NCI-H1105 (cell line): ENCODE measurements at places on chromosomes 12 and 14.

GRCh38 chr12:104767261-104767660 lies 190.8 kb downstream of the SLC41A2 start:
- no peak for DNase-seq

DNA sequence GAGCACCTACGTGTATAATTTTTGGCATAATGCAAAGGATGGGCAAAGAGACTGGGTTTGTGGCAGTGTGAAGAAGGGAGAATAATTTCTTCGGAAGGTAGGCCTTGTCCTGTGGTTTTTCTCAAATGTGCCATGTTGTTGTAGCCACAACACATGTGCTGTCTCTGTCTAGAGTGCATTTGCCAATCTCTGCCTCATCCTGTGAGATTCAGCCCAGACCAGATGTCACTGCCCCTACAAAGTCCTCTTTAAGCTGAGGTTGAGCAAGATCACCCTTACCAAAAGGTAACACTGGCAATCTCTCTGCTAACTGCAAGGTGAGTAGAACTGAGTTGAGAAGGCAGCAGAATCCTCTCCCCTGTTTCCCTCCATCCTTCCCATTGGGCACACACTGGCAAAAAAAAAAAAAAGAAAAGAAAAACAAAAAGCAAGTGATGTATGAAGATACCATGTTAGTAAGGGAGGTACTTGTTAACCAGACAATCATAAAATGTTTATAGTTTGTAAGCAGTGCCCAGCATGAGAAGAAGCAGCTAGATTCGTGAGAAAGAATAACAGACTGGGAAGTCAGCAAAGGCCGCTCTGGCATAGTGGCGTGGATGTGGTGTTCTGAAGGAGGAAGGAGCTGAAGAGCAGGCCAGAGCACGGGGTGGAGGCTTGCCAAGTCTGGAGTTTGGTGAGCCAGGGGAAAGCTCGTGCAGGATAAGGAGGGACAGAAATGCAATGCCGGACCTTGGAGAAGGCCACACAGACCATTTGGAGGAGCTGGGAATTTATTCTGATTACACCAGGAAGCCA lies 18.9 kb downstream of the DYRK2 start:
- DNase-seq: no peak

DNA sequence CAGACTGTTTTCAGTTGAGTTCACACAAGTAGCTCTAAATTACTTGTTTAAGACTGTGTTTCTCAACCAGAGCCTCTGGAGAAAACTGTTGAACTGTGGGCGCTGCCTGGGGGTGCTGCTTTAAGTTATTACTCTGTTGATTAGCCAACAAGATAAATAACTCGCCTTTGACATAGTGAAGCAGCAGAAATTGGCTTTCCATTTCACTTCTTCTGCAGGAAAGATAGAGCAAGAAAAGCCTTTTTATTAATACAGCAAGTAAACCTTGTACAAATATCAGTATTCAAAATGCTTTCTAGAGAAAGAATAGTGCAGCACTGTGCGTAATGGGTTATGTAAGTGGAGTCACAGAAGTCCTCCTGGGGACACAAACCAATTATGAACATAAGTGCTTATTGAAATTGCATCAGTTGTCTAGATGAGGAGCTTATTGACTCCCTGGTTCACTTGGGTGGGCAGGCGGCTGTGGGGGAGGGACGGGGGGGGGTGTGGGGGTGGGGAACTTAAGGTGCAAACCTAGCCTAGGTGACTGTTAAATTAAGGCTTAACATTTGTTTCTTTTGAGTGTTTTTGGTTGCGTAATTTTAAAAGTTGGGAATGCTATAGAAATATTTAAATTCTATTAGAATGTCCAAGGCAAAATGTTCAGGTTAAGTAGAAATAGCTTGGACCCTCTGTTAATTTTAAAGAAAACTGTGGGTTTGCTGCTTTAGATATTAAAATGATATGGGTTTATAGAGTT lies 6.3 kb downstream of the FRS2 start:
- peak; percentile 1 for DNase-seq

DNA sequence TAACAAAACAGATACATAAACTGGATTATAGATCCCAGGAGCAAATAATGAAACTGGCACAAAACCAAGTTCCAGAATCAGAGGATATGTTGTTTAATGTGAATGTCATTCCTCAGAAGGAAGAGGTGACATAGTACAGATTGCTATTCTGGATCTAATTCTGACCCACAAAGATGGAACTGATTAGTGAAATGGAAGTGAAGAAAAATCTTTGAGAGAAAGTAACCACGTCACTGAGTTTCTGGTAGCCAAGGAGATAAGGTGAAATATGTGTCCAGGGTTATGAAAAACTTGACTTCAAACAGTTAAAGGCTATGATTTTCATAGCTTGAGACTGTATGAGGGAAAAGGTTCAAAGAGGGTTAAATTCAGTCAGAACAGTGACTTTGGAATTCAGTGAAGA lies 8.3 kb downstream of the OR10AD1 start:
- DNase-seq: no peak

DNA sequence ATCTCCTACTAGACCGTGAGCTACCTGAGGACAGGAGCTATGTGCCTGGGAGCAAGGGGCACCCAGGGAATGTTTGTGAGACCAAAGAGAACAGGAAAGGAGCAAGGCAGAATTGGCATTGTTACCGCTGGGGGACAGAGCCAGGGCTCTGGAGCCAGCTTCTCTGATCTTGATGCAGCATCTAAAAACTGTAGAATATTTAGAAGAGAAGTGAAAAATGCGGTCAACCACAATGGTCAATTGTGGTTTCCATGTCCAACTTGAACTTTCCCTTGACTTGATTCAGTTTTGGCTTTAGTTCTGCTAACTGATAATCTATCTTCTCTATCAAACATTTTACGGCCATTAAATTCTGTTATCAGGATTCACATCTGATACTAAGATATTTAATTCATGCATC lies 201.2 kb downstream of the ANO4 start:
- no peak for DNase-seq

GRCh38 chr12:127051139-127051538 lies 1215.8 kb upstream of the TMEM132C start:
- DNase-seq: no peak

DNA sequence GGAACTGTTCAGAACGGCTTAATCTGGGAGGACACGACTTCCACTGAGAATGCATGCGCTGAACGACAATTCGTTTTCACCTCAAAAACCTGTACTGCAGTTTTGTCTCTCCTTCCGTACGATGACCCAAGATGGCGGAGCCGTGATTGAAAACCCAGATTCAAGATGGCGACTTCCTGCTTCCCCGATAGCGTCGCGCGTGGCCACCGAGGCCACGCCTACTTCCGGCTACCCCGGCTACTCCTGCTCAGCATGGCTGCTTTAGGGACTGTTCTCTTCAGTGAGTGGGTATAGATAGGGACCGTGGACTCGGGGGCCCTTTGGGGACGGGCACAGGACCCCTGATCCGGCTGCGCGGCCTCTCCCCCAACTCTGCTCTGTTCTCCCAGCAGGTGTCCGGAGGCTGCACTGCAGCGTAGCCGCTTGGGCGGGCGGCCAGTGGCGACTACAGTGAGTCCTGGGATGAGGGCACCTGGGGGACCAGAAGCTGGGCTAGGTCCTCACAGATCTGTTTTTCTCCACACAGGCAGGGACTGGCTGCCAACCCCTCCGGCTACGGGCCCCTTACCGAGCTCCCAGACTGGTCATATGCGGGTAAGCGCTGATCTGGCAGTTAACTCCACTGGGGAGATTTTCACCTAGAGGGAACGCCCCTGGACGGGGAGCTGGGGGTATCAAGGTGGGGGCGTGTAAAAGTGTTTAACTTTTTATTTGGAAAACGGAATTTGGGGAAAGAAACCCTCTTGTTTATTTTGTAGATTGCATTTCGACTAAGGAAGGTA lies at the start of gene MRPL52:
TSS of gene MRPL52 (plus strand) at position 227 of the 782 bp plus-strand sequence. CDS start at position 253, 26 bp downstream.
- DNase-seq: peak; percentile 91

GRCh38 chr12:56286044-56286830 lies 13.9 kb downstream of the CS start:
- DNase-seq: no peak

- peak; percentile 27 for DNase-seq
These were observed 636 bp downstream of the DUSP6 start for GRCh38 chr12:89351489-89352241.

- DNase-seq: peak; percentile 41
These were observed 193.3 kb downstream of the PHETA1 start for GRCh38 chr12:111175396-111176094.

DNA sequence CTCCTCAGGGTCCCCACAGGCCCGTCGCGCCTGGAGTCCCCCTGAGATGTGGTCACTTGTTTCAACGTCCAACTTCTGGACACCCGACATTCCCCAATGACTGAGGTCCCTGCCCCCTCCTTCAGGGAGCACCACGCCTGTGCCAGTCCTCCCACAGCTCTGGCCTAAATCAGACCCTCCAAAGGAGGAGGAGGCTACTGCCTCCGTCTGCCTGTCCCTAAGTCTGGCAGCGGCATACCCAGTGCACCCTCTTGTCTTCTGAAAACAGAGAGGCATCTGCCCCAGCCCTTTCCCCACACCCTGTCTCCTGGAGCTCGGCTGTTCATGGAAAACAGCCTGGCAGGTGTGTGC lies 46.2 kb downstream of the TESC start:
- no peak for DNase-seq

DNA sequence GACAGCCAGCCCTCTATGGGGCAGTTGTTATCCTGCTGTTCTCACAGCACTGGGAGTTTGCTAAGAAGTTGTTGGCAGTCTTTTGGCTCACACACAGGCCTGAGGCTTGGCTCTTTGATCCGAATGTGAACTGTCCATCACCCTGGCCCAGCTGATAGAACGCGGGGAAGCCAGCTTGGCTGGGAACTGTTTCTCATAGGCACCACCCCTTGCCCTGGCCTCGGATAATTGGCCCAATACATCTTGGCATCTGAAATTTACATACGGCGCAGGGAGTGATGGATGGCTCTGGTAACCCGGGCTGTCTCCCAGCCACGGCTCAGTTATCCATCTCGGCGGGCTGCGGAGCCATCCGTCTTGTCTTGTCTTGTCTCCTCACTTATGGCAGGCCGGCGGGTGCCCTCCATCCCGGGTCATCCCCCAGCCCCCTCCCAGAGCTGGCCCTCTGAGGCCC lies 164.1 kb downstream of the PHETA1 start:
- DNase-seq: no peak

- no peak for DNase-seq
These were observed 63.1 kb downstream of the BBS10 start for GRCh38 chr12:76284816-76285750.

DNA sequence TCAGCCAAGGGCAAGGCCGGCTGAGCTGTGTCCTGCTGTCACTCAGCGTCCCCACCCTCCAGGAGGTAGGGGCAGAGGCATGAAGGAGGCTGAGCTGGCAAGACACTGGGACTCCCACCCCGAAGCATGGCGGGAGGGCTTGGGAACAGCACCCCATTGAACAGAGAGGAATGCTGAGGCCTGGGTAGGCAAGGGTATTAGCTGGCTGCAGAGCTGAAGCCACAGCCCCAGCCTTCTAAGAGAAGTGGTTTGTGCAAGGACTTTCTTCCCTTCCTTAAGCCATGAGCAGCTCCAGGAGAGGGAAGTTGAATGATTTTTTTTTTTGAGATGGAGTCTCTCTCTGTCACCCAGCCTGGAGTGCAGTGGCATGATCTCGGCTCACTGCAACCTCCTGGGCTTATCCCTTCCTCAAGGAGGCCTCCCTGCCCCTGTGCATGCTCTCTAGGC lies 6.6 kb upstream of the CFAP73 start:
- DNase-seq: no peak

- no peak for DNase-seq
These were observed 46.1 kb downstream of the PITPNM2 start for GRCh38 chr12:123104809-123105208.

GRCh38 chr12:95963096-95963495 lies 20.0 kb downstream of the AMDHD1 start:
- DNase-seq: no peak

DNA sequence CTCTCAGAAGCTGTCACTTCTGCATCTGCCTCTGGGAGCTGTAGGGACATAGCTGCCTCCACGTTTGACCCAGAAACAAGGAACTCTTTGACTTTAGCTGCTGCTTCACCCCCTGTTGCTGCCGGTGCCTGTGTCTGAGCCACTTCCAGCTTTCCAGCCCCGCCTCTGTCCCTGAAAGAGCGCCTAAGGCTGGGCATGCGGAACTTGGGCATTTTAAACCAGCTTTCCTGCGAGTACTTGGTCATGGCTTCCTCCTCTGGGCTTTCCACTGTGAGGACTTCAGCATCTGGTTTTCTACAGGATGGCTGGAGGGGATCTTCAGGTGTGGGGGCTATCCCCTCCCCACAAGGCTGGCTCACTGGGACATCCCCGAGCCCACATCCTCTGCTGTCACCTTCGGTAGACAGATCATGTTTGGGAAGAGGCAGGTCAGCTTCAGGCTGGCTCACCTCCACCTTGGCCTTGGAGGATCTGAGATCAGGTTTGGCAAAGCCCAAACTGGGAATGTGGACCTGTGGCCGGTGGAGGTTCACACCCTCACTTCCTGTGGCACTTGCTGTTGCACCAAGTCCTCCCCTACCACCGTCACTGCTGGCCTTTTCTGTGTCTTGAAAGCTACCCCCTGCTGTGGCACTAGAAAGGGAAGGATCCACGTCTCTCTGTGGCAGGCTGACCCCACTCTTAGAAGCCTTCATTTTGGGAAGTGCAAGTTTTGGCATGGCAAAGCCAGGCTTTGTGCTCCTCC lies 15.2 kb downstream of the PLD4 start:
- DNase-seq: no peak

GRCh38 chr12:39588348-39588747 lies 31.3 kb downstream of the ABCD2 start:
- DNase-seq: no peak

DNA sequence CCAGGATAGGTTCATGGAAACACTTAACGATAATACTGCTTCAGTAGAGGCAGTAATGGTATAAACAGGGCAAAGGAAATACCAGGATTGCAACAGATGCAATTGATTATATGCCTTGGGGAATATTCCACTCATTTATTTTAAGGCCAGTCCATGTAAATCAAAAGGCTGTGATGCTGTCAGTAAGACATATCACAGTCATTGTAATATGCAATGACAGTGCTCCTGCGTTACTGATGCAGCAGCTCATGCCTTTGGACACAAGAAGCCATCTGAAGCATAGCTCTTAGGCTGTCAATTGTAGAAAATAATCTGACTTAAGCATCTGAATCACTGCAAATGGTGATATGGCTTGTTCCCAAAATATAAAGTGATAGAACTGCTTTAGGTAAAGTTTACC lies 674.8 kb downstream of the TMTC2 start:
- DNase-seq: no peak

DNA sequence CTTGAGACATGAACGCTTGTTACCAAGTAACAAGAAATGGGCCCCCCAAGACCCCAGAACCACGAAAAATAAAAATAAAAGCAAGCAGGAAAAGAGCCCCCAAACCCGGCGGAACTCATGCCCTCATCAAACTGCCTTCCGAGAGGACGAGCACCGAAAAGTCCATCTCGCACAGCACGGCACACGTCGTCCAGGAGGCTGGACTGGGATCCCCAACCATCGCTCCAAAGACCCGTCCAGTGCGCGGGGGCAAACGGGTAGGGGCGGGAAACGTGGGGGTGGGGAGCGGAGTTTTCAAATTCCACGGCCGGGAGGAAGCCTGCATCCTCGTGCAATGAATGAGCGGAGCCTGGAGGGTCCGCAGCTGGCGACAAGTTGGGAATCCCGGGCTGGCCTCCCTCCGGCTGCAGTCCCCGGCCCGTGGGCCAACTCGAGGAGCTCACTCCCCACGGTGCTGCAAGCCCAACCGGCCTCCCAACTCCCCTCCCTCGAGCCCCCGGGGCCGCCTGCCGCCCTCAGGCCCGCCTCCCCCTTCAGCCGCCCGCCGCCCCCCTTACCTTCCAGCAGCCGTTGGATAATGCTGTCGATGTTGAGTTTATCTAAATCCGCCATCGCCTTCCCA lies 484 bp downstream of the PPP1CC start:
- peak; percentile 62 for DNase-seq

- DNase-seq: peak; percentile 47
These were observed 6.0 kb downstream of the SIX6 start for GRCh38 chr14:60514741-60515491.

GRCh38 chr14:29820785-29821184 lies 106.9 kb downstream of the PRKD1 start:
- DNase-seq: no peak
